ENCODE measurements at places on chromosomes 1 and 21. TPM values are rescaled to one million over a fixed set of nuclear protein-coding genes. Genes with fewer than 3 reads are reported as not detected.

Gene CD101
- total RNA-seq: 0.95 TPM

DNA sequence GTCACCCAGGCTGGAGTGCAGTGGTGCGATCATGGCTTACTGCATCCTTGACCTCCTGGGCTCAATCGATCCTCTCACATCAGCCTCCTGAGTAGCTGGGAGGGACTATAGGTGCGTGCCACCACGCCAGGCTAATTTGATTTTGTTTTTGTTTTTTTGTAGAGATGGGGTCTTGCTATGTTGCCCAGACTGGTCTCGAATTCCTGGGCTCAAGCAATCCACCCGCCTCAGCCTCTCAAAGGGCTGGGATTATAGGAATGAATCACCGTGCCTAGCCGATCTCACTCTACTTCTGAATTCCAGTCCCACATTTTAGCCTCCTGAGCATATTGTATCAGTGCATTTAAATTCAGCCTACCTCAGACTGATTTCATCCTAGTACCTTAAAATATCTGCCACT is 1.8 kb downstream of the CTXND2 start:
- no peak overlapping the region for H3K27ac ChIP-seq
- H3K36me3 ChIP-seq: no peaks in the 10 kb centered on the region
- H3K27me3 ChIP-seq: no peaks in the 10 kb centered on the region
- no peak overlapping the region for H3K4me3 ChIP-seq
- no peaks in the 10 kb centered on the region for H3K4me1 ChIP-seq

- no peaks in the 10 kb centered on the region for H3K4me1 ChIP-seq
- H3K27me3 ChIP-seq: no peaks in the 10 kb centered on the region
- no peak overlapping the region for H3K4me3 ChIP-seq
- no peaks in the 10 kb centered on the region for H3K36me3 ChIP-seq
- no peak overlapping the region for H3K27ac ChIP-seq
- DNase-seq: no peak
Observed at GRCh38 chr21:44878053-44878982, 4.8 kb upstream of the PTTG1IP start.

DNA sequence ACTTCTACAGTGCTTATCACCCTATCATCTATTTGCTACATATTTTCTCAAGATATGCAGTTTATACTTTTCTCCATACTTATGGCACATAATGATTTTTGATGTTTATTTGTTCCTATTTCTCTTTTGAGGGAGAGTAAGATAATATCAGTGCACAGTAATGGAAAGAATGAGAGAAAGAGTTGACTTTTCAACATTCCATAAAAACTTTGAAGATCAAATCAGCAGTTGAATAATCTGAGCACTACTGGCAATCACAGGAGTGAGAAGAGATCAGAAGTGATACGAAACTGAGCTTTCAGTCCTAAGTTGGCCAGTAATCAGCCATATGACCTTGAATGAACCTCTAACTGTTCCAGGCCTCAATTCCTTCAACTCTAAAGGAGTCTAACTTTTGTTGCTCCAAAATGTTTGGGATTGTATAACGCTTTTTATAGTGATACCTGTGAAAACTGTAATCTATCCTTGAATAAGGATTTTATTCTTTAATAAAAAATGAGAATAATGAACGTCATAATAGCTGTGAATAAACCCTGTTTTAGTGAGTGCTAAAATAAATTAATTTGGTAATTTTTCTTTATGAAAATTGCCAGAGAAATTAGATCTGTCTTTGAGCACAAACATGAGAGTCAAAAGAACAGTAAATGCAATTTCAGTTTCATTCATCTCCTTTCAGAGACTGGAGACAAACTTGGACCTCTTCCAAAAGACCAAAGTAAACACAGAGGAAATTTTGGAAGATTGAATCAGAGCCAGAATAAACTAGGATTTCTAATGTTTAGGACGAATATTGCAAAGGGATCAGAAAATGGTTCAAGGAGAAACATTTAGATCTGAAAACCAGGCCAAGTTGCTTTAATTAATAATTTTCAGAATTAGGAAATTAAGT is 309.9 kb downstream of the ADGRL2 start:
- no peak overlapping the region for H3K27ac ChIP-seq
- peaks cover 10% of the 10 kb centered on the region for H3K4me1 ChIP-seq
- H3K27me3 ChIP-seq: no peaks in the 10 kb centered on the region
- H3K36me3 ChIP-seq: no peaks in the 10 kb centered on the region

Gene IFI16
- total RNA-seq: 42.5 TPM

- H3K27ac ChIP-seq: no peak overlapping the region
- DNase-seq: no peak
- H3K27me3 ChIP-seq: no peaks in the 10 kb centered on the region
- H3K36me3 ChIP-seq: no peaks in the 10 kb centered on the region
- H3K4me1 ChIP-seq: no peaks in the 10 kb centered on the region
- H3K4me3 ChIP-seq: no peak overlapping the region
Observed at GRCh38 chr1:30511563-30511962, 211.8 kb downstream of the MATN1 start.

- H3K4me1 ChIP-seq: no peaks in the 10 kb centered on the region
- DNase-seq: no peak
- no peak overlapping the region for H3K27ac ChIP-seq
- no peaks in the 10 kb centered on the region for H3K27me3 ChIP-seq
- H3K36me3 ChIP-seq: no peaks in the 10 kb centered on the region
Observed at GRCh38 chr1:93999840-94000415, 90.7 kb upstream of the GCLM start.

Gene APOBEC4
- total RNA-seq: not detected

- peaks cover 8% of the 10 kb centered on the region for H3K27me3 ChIP-seq
- H3K4me1 ChIP-seq: peaks cover 21% of the 10 kb centered on the region
- DNase-seq: no peak
- H3K27ac ChIP-seq: no peak overlapping the region
Observed at GRCh38 chr1:20729990-20730689, 2.4 kb downstream of the SH2D5 start.

Gene CELA2A
- total RNA-seq: not detected

Gene EPHB2
- total RNA-seq: 2.3 TPM

Gene RUNX3
- total RNA-seq: not detected

DNA sequence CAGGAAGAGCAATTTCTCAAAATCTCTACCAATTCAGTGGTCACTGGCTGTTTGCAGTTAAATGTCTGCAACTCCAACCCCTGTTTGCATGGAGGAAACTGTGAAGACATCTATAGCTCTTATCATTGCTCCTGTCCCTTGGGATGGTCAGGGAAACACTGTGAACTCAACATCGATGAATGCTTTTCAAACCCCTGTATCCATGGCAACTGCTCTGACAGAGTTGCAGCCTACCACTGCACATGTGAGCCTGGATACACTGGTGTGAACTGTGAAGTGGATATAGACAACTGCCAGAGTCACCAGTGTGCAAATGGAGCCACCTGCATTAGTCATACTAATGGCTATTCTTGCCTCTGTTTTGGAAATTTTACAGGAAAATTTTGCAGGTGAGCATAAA is 167.2 kb downstream of the CRB1 start:
- peaks cover 4% of the 10 kb centered on the region for H3K4me1 ChIP-seq
- H3K4me3 ChIP-seq: no peak overlapping the region
- no peaks in the 10 kb centered on the region for H3K27me3 ChIP-seq
- DNase-seq: no peak
- H3K36me3 ChIP-seq: no peaks in the 10 kb centered on the region

DNA sequence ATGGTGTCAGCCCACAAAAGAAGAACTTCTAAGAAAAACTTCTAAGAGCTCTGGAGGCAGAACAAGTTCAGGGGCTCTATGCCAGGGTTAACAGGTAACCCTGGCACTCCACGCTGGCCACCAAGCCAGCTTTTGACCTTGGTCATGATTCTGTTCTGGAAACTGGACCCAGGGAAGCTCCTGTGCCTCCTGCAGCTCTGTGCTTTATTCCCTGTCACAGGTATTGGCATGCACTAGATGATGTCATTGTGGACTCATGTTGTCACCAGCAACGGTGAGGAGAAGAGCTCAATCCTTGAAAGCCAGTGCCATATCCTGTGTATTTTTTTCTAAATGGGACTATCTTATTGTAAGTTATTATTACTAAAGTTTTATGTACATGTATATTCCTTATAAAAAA is 56.7 kb upstream of the GCLM start:
- H3K4me3 ChIP-seq: no peak overlapping the region
- no peak overlapping the region for H3K27ac ChIP-seq
- no peaks in the 10 kb centered on the region for H3K4me1 ChIP-seq
- DNase-seq: no peak
- H3K27me3 ChIP-seq: no peaks in the 10 kb centered on the region

GRCh38 chr1:116470671-116471070 is 97.6 kb downstream of the ATP1A1 start:
- H3K27me3 ChIP-seq: no peaks in the 10 kb centered on the region
- no peaks in the 10 kb centered on the region for H3K36me3 ChIP-seq
- DNase-seq: no peak
- no peak overlapping the region for H3K27ac ChIP-seq
- H3K4me3 ChIP-seq: no peak overlapping the region
- H3K4me1 ChIP-seq: no peaks in the 10 kb centered on the region

GRCh38 chr1:177067752-177068410 is 96.6 kb downstream of the ASTN1 start:
- no peaks in the 10 kb centered on the region for H3K36me3 ChIP-seq
- H3K27me3 ChIP-seq: no peaks in the 10 kb centered on the region
- no peak overlapping the region for H3K27ac ChIP-seq
- H3K4me3 ChIP-seq: no peak overlapping the region

Measured in sigmoid colon (tissue), 7 donors.